A549 treated with DMSO at 1 μM for 4 hours (cell line): ENCODE measurements at places on chromosomes 7 and 10. TPM values are rescaled to one million over a fixed set of nuclear protein-coding genes. Genes with fewer than 3 reads are reported as not detected.

FRMD4A gene
- 4.1 to 5.7 TPM (median 4.8 TPM) in 5 replicates for total RNA-seq

CUZD1 gene
- total RNA-seq = 0.94 to 1.9 TPM (median 1.3 TPM) in 5 replicates

CALN1 gene
- not detected in 5 replicates for total RNA-seq

EIF5AL1 gene
- total RNA-seq = 2.3 to 5.1 TPM (median 2.8 TPM) in 5 replicates

FEZF1 gene
- not detected in 5 replicates for total RNA-seq

IFIT5 gene
- total RNA-seq = 7.3 to 11.4 TPM (median 9.3 TPM) in 5 replicates

XRCC2 gene
- total RNA-seq = 5.0 to 6.9 TPM (median 6.2 TPM) in 5 replicates

SFTPD gene
- total RNA-seq = 0.16 to 0.44 TPM (median 0.21 TPM) in 4 of 5 replicates, not detected in the other

JAKMIP3 gene
- total RNA-seq = 1.6 to 2.0 TPM (median 1.9 TPM) in 5 replicates

LRRC4 gene
- not detected in 5 replicates for total RNA-seq

C10orf67 gene
- 0.03 to 0.13 TPM (median 0.06 TPM) in 4 of 5 replicates, not detected in the other for total RNA-seq

FAM25G gene
- total RNA-seq = 0.65 to 1.8 TPM in 2 of 5 replicates, not detected in the others

CPA4 gene
- 6.1 to 12.3 TPM (median 8.3 TPM) in 5 replicates for total RNA-seq

LEP gene
- total RNA-seq = not detected in 5 replicates

OR2A1 gene
- not detected in 5 replicates for total RNA-seq

ING3 gene
- 5.1 to 7.0 TPM (median 6.0 TPM) in 5 replicates for total RNA-seq

GRM3 gene
- not detected in 5 replicates for total RNA-seq

CLDN12 gene
- 22.7 to 29.8 TPM (median 26.9 TPM) in 5 replicates for total RNA-seq
